ENCODE measurements at places on chromosomes 3 and 15.
A peak's percentile ranks its signal among the peaks of the same experiment; 100 is the strongest.

- no peaks in the 10 kb centered on the region for H3K4me1 ChIP-seq
- no peak overlapping the region for H3K27ac ChIP-seq
- ATAC-seq, result no peak
- no peaks in the 10 kb centered on the region for H3K36me3 ChIP-seq
- no peak overlapping the region for H3K4me3 ChIP-seq
- H3K27me3 ChIP-seq, result no peaks in the 10 kb centered on the region
Measured at GRCh38 chr3:134527037-134527436, 41.2 kb downstream of the CEP63 start.

DNA sequence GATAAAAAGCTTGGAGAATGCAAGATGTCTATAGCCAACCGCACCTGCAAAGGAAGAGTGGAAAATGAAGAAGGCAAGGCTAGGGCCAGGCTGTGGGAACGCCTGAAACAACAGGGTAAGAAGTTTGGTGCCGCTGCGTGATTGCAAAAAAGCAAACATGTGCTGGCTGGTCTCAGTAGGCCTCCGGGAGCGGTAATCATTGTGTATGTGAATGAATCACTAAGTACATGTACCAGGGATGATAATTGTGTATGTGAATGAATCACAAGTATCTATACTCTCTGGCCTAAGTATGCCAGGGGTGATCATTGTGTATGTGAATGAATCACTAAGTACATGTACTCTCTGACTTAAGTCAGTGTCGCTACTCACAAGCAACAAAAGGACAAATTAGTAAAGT is 40.3 kb upstream of the PARL start:
- ATAC-seq, result no peak
- no peak overlapping the region for H3K27ac ChIP-seq
- no peaks in the 10 kb centered on the region for H3K4me1 ChIP-seq
- H3K27me3 ChIP-seq, result no peaks in the 10 kb centered on the region

DNA sequence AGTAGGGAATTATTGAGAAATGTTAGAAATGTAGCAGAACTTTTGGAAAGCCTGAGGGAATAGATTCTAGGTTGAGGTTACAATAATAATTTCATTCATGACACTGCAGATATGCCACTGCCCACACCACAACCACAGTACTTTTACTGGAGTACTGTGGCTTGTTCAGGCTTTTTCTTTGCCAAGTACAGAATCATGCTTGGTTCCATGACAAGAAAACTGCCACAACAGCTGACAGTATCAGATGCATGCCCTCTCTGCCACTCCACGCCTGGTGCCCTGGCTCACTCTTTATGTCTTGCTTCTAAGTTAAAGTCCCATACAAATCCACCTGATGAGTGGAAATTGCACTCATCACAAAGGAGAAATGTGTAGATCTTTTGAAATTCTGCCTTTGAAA is 398.6 kb downstream of the ZIC1 start:
- H3K4me3 ChIP-seq, result no peak overlapping the region
- no peaks in the 10 kb centered on the region for H3K4me1 ChIP-seq
- H3K27ac ChIP-seq, result no peak overlapping the region

DNA sequence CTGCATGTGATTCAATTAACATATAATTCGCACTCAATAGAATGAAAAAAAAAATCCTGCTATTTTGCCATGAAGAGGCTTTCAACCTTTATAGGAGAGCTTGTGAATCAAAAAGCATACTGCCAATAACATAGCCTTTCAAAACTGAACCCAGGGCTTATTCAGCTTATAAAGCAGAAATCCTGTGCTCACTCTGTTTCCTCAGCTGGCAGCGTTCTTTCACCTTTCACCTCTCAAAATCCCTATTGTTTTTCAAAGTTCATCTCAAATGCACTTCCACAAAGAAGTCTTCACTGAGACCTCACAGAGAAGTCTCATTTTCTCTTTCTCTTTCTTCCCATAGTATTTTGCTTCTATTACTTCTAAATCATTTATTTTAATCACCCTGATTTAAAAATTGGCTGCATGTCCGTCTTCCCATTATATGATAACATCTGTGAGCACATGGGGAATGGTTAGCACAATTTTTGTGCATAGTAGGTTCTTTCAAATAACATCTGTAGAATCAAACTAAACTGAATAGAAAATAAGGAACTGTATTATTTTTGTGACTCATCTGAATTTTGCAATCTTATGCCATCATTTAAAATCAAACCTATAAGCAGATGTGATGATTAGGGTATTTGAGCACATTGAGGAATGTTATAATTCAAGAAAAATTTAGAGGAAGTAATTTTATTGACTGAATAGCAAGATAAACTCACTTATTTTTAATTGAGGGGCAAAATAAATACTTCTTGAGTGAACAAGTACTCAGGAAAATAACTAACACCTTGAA is 373.4 kb downstream of the NLGN1 start:
- no peaks in the 10 kb centered on the region for H3K4me1 ChIP-seq
- no peaks in the 10 kb centered on the region for H3K36me3 ChIP-seq
- ATAC-seq, result no peak
- H3K27me3 ChIP-seq, result no peaks in the 10 kb centered on the region

- H3K27ac ChIP-seq, result no peak overlapping the region
- H3K36me3 ChIP-seq, result no peaks in the 10 kb centered on the region
- ATAC-seq, result peak; percentile 91
- H3K4me3 ChIP-seq, result no peak overlapping the region
- H3K4me1 ChIP-seq, result no peaks in the 10 kb centered on the region
- no peaks in the 10 kb centered on the region for H3K27me3 ChIP-seq
Measured at GRCh38 chr3:153284282-153284938, 122.4 kb downstream of the RAP2B start.

- H3K27me3 ChIP-seq, result no peaks in the 10 kb centered on the region
- no peak overlapping the region for H3K27ac ChIP-seq
- no peaks in the 10 kb centered on the region for H3K36me3 ChIP-seq
- no peaks in the 10 kb centered on the region for H3K4me1 ChIP-seq
- no peak for ATAC-seq
Measured at GRCh38 chr3:108100906-108101660, 10.3 kb upstream of the CD47 start.

DNA sequence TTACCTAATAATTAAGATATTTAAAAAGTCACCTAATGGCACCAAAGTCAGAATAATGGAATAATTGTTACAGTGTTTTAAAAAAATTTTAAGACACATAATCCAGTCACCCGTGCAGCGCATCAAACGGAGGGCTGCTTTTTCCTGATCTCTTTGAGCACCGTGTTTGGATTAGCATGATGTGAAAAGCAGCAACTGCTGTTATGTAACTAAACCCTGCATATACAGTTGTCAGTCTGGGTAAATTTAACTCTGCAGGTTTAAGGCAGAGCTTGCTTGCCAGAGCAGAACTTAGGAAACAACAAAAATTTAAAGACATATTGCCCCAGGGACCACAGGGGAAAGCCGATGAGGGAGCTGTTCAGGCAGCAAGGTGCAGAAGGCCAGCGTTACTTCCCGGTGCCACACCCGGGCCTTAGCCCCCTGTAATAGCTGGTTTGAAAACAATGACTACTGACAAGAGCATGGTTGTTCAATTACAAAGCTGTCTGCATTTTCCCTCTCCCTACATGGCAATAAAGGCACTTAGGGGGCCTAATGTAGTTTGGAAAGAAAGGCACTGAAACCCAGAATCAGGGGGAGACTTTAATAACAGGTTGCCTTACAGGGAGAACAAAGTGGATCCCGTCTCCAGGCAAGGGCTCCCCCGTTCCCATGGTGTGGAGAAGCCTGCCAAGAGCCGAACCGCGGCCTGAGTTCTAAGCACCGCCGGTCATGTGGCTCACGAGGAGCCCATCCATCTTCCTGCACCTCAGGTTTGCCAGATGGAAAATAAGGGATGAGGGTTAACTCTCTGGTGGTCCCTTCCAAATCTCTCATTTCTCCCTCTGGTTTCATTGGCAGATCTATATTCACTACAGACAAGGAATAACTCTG is 32.2 kb downstream of the RORA start:
- ATAC-seq, result no peak
- H3K36me3 ChIP-seq, result no peaks in the 10 kb centered on the region
- H3K27me3 ChIP-seq, result no peaks in the 10 kb centered on the region
- H3K4me3 ChIP-seq, result no peak overlapping the region
- H3K27ac ChIP-seq, result no peak overlapping the region

DNA sequence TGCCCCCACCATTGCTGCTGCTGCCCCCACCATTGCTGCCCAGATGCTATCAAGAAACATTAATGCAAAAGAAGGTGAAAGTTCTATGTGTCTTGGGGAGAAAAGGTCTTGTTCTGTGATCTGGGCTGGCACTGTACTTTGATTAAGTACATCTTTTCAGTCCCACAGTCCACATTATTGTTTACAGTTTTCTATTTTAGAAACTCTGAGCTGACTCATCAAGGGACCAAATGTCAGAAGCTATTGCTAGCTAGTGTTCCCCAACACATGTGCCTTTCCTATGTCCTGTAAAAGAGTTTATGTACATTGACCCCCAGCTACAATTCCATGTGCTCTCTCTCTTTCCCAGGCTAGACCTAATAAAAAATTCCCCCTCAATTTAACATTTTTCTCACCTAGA is 264.7 kb upstream of the NECTIN3 start:
- H3K4me1 ChIP-seq, result no peaks in the 10 kb centered on the region
- no peak overlapping the region for H3K27ac ChIP-seq
- H3K27me3 ChIP-seq, result no peaks in the 10 kb centered on the region

DNA sequence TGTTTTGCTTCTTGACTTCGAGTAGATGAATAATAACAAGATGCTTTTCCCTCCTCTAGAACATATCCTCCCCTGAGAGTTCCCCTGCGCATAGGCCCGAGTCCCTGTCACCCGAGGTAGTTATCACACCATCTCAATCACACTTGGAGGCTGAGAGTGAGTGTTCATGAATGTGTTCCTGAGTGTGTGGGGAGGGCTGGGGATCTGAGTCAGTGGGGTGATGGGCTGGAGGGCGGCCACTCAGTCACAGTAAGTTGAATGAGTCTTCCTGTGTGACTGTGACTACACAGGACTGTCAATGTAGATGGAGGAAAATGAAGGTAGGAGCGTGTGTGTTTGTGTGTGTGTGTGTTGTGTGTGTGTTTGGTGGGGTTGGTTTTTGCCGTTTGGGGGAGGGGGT is 71.0 kb downstream of the SETD5 start:
- ATAC-seq, result no peak
- peaks cover 100% of the 10 kb centered on the region for H3K36me3 ChIP-seq
- H3K4me1 ChIP-seq, result no peaks in the 10 kb centered on the region
- H3K4me3 ChIP-seq, result no peak overlapping the region

DNA sequence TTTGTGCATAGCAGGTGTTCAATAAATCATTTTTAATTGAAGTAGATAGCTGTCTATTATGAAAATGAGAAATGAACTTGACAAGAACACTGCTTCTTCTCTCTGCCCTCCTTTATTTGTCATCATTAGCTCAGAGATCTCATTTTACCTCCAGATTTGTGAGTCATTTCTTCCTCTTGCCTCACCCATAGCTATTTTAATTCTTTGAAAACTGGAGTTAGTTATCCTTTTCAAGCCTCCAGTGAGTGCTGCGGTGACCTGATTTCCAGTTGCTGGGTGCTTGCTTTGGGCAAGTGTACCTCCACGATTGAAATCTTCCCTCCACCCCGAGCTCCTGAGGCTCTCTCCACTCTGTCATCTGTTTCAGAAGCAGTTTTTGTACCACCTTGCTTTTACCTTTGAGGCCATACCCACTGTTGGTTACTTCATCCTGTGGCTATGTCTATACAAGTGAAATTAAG is 114.6 kb downstream of the NFKBIZ start:
- H3K36me3 ChIP-seq, result no peaks in the 10 kb centered on the region
- no peaks in the 10 kb centered on the region for H3K27me3 ChIP-seq

- H3K4me1 ChIP-seq, result no peaks in the 10 kb centered on the region
- H3K27ac ChIP-seq, result peak overlapping the region; percentile 2
- H3K4me3 ChIP-seq, result no peak overlapping the region
- no peaks in the 10 kb centered on the region for H3K36me3 ChIP-seq
- ATAC-seq, result no peak
Measured at GRCh38 chr3:36372534-36372935, 7.8 kb upstream of the STAC start.

DNA sequence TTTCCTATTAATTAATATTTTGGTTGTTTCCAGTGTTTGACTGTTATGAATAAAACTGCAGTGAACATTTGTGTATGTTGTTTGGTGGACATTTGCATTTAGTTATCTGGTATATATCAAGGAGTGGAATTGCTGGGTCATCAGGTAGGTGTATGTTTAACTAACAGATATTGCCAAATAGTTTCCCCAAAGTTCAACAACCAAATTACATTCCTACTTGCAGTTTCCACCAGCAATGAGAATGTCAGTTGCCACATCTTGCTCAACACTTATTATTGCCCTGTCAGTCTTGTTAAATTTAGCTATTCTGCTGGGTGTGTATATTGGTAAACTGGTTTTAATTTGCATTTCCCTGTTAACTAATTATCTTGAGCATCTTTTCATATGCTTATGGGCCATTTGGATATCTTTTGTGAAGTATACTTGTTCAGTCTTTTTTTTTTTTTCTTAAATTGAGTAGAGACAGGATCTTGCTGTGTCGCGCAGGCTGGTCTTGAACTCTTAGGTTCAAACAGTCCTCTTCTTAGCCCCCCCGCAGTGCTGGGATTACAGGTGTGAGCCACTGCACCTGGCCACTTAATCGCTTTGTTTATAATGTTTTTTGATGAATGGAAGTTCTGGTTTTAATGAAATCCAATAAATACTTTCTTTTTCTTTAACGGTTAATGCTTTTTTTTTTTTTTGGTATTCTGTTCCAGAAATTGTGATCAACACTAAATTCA is 7.9 kb downstream of the FEM1B start:
- H3K36me3 ChIP-seq, result peaks cover 22% of the 10 kb centered on the region
- H3K27me3 ChIP-seq, result no peaks in the 10 kb centered on the region
- ATAC-seq, result no peak
- H3K4me1 ChIP-seq, result peaks cover 100% of the 10 kb centered on the region

DNA sequence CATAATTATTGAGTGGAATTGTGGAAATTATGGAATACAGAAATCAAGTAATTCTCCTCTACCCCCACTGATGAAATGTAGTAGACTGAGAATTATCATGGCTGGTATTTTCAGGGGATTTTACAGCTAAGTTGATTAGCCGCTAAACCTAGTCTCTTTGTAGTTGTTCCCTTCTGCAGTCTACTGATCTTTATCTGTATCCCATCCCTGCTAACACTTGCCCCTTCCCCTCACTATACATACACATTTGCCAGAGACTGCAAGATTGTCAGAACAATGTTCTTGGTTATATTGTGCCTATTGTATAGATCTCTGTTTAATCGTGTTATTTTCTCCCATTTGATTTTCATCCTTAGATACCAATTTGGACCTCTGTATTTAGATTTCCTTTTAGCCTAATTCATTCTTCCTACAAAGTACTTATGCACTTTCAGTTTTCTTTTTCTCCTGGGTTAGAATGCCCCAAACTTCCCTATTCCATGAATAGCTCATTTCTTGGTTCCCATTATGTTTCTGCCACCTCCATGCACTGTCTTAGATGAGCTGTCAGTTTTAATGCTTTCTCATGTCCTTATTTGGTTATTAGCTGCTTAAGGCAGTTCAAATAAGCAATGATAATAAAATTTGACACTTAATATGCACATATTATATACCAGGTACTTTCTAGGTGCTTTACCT is 86.9 kb downstream of the CDIN1 start:
- no peak overlapping the region for H3K27ac ChIP-seq
- H3K4me1 ChIP-seq, result no peaks in the 10 kb centered on the region
- H3K4me3 ChIP-seq, result no peak overlapping the region
- no peaks in the 10 kb centered on the region for H3K27me3 ChIP-seq
- no peaks in the 10 kb centered on the region for H3K36me3 ChIP-seq

- peaks cover 13% of the 10 kb centered on the region for H3K4me1 ChIP-seq
- no peak overlapping the region for H3K4me3 ChIP-seq
- H3K36me3 ChIP-seq, result no peaks in the 10 kb centered on the region
- H3K27ac ChIP-seq, result no peak overlapping the region
- ATAC-seq, result no peak
- H3K27me3 ChIP-seq, result no peaks in the 10 kb centered on the region
Measured at GRCh38 chr15:84755736-84756527, 7.5 kb downstream of the ZNF592 start.

GRCh38 chr15:82301296-82302016 is 38.8 kb downstream of the SAXO2 start:
- H3K4me1 ChIP-seq, result no peaks in the 10 kb centered on the region
- no peak for ATAC-seq
- no peak overlapping the region for H3K4me3 ChIP-seq
- peaks cover 10% of the 10 kb centered on the region for H3K27me3 ChIP-seq

Measured in gastroesophageal sphincter (tissue), 4 donors.